Mucosa of gallbladder (tissue), 1 donor: ENCODE measurements at places on chromosomes 4 and X. TPM values are rescaled to one million over a fixed set of nuclear protein-coding genes. Genes with fewer than 3 reads are reported as not detected.

GYPE gene
- total RNA-seq: 0.43 TPM

HGFAC gene
- total RNA-seq: 1.9 TPM

GPR82 gene
- 1.2 TPM for total RNA-seq

SYAP1 gene
- total RNA-seq: 42.6 TPM

EFHC2 gene
- total RNA-seq: 3.7 TPM

TCP11X2 gene
- total RNA-seq: 0.17 TPM

PRICKLE3 gene
- total RNA-seq: 16.3 TPM

MAGIX gene
- 18.3 TPM for total RNA-seq

SGCB gene
- 62.5 TPM for total RNA-seq

FGFR3 gene
- 104 TPM for total RNA-seq

TLR7 gene
- total RNA-seq: 4.3 TPM

IL2 gene
- total RNA-seq: 3.4 TPM

ZNF157 gene
- 0.29 TPM for total RNA-seq

NHSL2 gene
- 13.6 TPM for total RNA-seq

EMCN gene
- 13.9 TPM for total RNA-seq

CXCR3 gene
- total RNA-seq: 1.5 TPM

STAP1 gene
- total RNA-seq: 0.75 TPM

SNCA gene
- 6.1 TPM for total RNA-seq

NAP1L3 gene
- 5.2 TPM for total RNA-seq

INTS6L gene
- 10.5 TPM for total RNA-seq

GRIA3 gene
- 4.8 TPM for total RNA-seq

ANKRD50 gene
- 22.9 TPM for total RNA-seq

MAGEE2 gene
- 0.43 TPM for total RNA-seq

CFAP299 gene
- not detected for total RNA-seq

HTT gene
- 51.6 TPM for total RNA-seq
